ENCODE measurements at places on chromosomes 2 and 18. TPM values are rescaled to one million over a fixed set of nuclear protein-coding genes. Genes with fewer than 3 reads are reported as not detected.

DNA sequence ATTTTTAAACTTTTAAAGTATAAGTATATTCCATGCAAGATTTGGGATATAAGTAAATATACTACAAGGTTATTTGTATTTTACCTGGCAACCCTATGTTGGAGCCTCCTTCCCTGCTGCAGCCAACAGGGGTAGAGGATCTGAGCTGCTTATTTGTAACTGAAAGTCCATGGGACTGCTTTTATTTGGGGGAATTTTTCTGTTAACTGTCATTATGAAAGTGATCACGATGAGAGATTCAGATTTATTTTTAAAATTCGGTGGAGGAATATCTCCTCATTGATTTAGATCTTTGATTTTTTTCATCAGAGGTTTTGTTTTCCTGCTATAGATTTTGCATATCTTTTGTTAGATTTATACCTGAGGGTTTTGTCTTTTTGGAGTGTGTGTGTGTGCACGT is 215.9 kb downstream of the PRKCE start:
- no peaks in the 10 kb centered on the region for H3K4me1 ChIP-seq
- H3K27ac ChIP-seq = no peak overlapping the region
- H3K27me3 ChIP-seq = no peaks in the 10 kb centered on the region
- H3K36me3 ChIP-seq = no peaks in the 10 kb centered on the region

DNA sequence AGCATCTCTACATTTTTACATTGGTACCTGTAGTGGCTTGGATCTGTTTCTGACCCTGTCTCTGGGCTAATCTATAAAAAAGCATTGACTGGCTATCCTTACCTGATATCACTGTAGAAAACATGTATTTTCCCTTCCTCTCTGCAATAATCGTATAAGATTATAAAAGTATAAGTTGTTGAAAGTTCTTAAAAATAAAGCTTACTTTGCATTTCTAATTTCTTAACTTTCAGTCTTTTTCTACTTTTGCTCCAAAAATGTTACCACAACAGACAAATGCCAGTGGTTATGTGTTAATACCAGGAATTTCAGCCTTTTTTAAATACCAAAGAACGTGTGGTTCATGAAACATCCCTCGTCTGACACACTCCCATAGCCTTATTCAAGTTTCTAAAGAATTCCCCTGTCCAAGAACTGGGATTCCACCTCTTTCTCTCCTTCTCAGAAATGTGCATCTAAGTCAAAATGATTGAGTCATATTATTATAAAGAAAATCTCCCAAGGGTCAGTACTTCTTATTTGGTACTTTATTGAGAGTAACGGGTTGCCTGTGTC is 28.5 kb upstream of the ACKR3 start:
- H3K4me3 ChIP-seq = no peak overlapping the region
- no peak overlapping the region for H3K27ac ChIP-seq
- no peaks in the 10 kb centered on the region for H3K36me3 ChIP-seq

DNA sequence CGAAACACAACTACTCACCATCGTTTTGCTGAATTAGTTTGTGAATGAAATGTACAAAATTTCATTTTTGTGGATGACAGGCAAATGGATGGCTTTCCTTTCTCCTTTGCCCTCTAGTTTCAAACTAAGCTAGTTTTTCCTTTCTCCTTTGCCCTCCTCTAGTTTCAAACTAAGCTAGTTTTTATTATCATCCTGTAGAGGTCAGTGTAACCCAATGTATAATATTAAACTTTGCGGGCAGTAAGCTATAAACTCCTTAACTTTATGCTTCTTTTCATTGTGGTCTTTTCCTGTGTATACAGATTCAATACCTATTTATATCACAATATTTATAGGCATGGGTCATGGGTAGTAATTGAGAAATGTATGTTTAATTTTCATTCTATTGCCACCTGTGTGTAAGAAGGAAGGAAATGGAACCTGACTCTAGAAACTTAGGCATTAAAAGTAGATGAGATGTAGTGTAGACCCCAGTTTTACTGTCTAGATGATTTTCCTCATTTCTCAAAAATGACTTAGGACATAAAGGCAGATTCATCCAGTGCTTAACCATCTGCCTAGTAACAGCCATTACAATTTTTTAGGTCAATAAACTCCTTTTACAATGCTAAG is 58.1 kb downstream of the MAP3K19 start:
- no peaks in the 10 kb centered on the region for H3K36me3 ChIP-seq
- H3K4me1 ChIP-seq = no peaks in the 10 kb centered on the region
- no peak for DNase-seq
- no peaks in the 10 kb centered on the region for H3K27me3 ChIP-seq

OSBPL6 gene
- 10.8 TPM for total RNA-seq

PRPF40A gene
- total RNA-seq = 97.9 TPM

DNA sequence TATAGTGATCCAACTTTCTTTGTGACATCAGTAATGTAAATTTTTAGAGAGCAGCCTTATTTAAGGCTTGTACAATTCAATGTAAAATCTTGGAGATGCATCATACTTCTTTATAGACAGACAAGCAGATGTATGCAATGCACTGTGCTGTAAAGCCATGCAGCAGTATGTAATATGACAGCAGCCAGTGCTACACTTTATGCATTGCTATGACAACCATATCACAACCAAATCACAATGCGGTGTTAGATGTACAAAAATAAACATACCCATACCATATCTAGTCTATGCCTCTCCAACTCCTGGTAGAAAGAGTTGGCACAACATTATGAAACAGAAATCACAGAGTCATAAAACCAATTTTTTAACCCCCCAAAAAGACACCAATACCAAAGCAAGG is 110.3 kb upstream of the WDSUB1 start:
- no peak overlapping the region for H3K27ac ChIP-seq
- H3K36me3 ChIP-seq = no peaks in the 10 kb centered on the region
- H3K27me3 ChIP-seq = no peaks in the 10 kb centered on the region
- DNase-seq = no peak
- H3K4me1 ChIP-seq = no peaks in the 10 kb centered on the region

RBFA gene
- total RNA-seq = 31.6 TPM

GRCh38 chr18:70228536-70228935 is 23.0 kb upstream of the RTTN start:
- no peak for DNase-seq
- H3K4me1 ChIP-seq = no peaks in the 10 kb centered on the region
- no peaks in the 10 kb centered on the region for H3K27me3 ChIP-seq
- no peak overlapping the region for H3K27ac ChIP-seq

- no peak for DNase-seq
- no peak overlapping the region for H3K4me3 ChIP-seq
- no peaks in the 10 kb centered on the region for H3K36me3 ChIP-seq
- no peaks in the 10 kb centered on the region for H3K4me1 ChIP-seq
Observed at GRCh38 chr2:27689424-27689823, 25.7 kb downstream of the SLC4A1AP start.

ZBTB7C gene
- total RNA-seq = 48.9 TPM

PARD3B gene
- 25.0 TPM for total RNA-seq

ASPRV1 gene
- 2.6 TPM for total RNA-seq

SCYGR4 gene
- not detected for total RNA-seq

- H3K36me3 ChIP-seq = no peaks in the 10 kb centered on the region
- no peak overlapping the region for H3K27ac ChIP-seq
- H3K4me3 ChIP-seq = no peak overlapping the region
- H3K4me1 ChIP-seq = peaks cover 3% of the 10 kb centered on the region
- no peaks in the 10 kb centered on the region for H3K27me3 ChIP-seq
Observed at GRCh38 chr2:27833931-27834330, 56.3 kb downstream of the RBKS start.

GRCh38 chr2:15980605-15981098 is 40.3 kb downstream of the MYCN start:
- H3K27ac ChIP-seq = no peak overlapping the region
- no peaks in the 10 kb centered on the region for H3K36me3 ChIP-seq
- H3K27me3 ChIP-seq = no peaks in the 10 kb centered on the region
- no peaks in the 10 kb centered on the region for H3K4me1 ChIP-seq

DNA sequence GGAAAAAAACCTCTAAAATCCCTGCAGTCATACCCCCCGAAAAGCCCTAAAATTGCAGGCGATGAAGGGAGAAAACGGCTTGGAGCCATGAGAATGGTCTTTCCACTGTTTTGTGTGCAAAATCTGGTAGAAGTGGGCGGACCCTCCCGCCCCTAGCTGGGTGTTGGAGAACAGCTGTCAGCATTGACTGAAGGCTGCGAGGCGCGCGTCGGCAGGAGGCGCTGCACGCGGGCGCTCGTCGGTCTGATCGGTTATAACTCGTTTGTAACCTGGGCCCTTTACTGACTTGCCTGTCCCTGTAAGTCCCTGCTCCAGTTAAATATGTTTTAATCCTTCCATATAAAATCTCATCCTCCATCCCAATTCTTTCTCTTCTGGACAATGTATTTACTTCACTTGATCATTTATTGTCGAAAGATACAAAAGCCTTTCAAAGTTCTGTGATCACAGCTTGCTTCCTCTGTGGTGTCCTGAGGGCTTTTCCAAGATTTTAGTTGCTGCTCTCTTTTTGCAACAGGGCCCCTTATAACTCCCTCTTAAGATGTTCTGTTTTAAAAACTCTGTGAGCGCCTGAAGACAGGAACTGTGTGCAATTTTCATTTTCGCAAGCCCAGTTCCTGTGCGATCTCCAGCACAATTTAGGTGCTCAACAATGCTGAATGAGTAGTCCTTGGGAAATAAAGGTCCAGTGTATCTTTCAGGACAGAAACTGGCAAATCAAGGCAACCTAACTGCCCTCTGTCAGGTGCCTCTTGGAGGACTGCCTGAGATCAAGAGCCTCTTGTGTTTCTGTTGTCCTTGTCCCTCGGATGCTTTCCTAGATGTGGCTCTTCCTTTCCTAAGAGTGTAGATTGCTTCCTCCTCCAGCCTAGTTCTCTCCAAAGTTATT is 918 bp upstream of the HNRNPLL start:
- H3K27me3 ChIP-seq = no peaks in the 10 kb centered on the region
- no peaks in the 10 kb centered on the region for H3K36me3 ChIP-seq
- peak overlapping the region; percentile 92 for H3K4me3 ChIP-seq
- peak; percentile 69 for DNase-seq
- peak overlapping the region; percentile 97 for H3K27ac ChIP-seq

DNA sequence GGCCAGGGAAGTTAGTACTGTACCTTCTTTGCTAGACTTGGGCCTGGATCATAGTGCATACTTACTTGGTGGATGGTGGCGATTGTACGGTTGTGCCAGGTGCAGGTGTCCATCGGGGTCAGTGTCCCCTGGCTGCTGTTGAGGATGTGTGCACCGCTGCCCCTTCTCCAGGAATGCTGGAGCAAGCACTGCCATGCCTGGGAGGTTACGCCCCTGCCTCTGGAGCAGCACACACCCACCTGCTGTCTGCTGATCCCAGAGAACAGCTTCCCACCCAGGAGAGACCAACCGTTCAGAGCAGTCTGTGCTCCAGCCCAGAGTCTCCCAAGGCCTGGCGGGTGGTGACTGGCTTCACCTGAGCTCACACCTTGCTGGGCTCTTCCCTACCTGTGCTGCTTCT is 286.8 kb upstream of the HS6ST1 start:
- no peak overlapping the region for H3K4me3 ChIP-seq
- H3K27ac ChIP-seq = no peak overlapping the region
- no peaks in the 10 kb centered on the region for H3K36me3 ChIP-seq
- DNase-seq = no peak

DNA sequence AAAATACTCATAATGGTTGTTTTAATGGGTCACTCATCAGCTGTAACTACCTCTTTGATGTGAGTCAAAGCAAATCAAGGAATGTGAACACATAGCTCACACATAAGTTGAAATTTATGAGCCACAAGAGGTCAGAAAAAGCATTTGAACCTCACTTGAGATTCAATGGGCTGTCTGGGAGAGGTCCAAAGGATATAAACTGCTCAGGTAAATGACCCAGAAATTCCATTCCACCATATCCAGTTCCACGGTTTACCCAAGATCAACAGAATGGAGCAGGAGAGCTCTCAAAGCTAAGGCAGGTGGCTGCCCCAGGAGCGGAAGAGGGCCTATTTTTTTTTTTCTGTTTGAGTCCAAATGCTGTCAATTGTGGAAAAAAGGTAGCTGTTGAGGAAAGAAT is 464.1 kb downstream of the TNS1 start:
- no peak for DNase-seq
- H3K4me1 ChIP-seq = no peaks in the 10 kb centered on the region
- H3K4me3 ChIP-seq = no peak overlapping the region
- H3K36me3 ChIP-seq = no peaks in the 10 kb centered on the region

DNA sequence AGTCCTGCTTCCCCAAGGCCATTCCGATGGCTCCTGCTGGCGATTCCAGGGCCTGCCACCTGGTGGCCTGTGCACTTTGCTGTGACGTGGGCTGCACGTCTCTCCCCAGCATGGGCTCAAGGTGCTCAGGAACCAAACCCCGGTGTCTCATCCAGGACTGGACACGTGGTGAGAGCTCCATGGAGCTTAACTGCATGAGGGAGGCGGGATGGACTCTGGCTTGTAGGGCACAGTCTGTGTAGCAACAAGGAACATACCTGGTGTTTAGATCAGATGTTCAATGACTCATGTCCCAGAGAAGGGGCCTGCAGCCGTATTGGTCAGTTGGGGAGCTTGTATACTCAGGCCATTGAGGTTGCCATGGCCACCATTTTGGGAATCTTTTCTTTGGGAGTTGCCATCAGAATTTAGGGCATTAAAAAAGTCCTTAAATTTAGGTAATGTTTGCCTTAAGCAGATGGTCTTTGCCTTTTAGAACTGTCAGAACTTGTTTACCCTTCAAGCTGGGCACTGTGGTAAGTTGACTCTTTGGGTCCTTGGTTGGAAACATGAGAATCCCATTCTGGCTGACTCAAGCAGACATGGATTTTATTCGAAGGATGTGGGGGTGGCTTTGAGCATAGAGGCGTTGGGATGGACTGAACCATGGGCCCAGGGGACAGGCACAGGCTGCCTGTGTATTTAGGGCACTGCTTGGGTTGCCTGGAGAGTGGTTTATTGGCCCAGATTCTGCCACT is 21.0 kb downstream of the AGAP1 start:
- no peaks in the 10 kb centered on the region for H3K4me1 ChIP-seq
- no peak for DNase-seq
- H3K36me3 ChIP-seq = no peaks in the 10 kb centered on the region
- H3K4me3 ChIP-seq = no peak overlapping the region
- no peak overlapping the region for H3K27ac ChIP-seq

- H3K27me3 ChIP-seq = no peaks in the 10 kb centered on the region
- DNase-seq = peak; percentile 55
- no peaks in the 10 kb centered on the region for H3K36me3 ChIP-seq
- H3K4me3 ChIP-seq = no peak overlapping the region
- no peak overlapping the region for H3K27ac ChIP-seq
- no peaks in the 10 kb centered on the region for H3K4me1 ChIP-seq
Observed at GRCh38 chr2:128362889-128363228, 44.2 kb upstream of the HS6ST1 start.

Measured in prostate gland (tissue), 2 donors.